Kidney (tissue), 22 donors: ENCODE measurements at places on chromosomes 13 and 19. TPM values are rescaled to one million over a fixed set of nuclear protein-coding genes. Genes with fewer than 3 reads are reported as not detected.

The MEIOSIN gene
- not detected for total RNA-seq

GRCh38 chr19:10742476-10742875, 24.6 kb downstream of the DNM2 start:
- no peaks in the 10 kb centered on the region for H3K27me3 ChIP-seq
- peak overlapping the region; percentile 47 for H3K27ac ChIP-seq
- H3K36me3 ChIP-seq, result no peaks in the 10 kb centered on the region
- peaks cover 32% of the 10 kb centered on the region for H3K4me1 ChIP-seq
- DNase-seq, result no peak

DNA sequence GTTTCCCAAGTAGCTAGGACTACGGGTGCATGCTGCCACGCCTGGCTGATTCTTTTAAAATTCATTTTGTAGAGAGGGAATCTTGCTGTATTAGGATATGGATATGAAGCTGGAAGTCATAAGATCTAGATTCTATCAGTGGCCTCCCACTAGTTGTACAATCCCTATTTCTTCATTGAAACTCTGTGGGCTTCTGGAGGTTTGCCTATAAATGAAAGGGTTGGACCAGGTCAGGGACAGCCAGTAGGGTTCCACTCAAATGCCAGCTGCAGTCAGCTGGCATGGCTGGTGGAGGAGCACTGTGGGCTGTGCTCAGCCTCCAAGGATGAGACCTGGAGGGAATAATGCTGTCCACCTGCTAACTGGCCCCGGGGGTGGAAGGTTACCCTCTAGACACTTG, 110.2 kb upstream of the GJB6 start:
- H3K27ac ChIP-seq, result no peak overlapping the region
- H3K4me3 ChIP-seq, result no peak overlapping the region
- DNase-seq, result no peak
- H3K36me3 ChIP-seq, result no peaks in the 10 kb centered on the region
- H3K27me3 ChIP-seq, result no peaks in the 10 kb centered on the region
- H3K4me1 ChIP-seq, result no peaks in the 10 kb centered on the region

GRCh38 chr13:46288570-46289259, 77.0 kb downstream of the LRRC63 start:
- H3K4me3 ChIP-seq, result no peak overlapping the region
- no peaks in the 10 kb centered on the region for H3K27me3 ChIP-seq
- H3K36me3 ChIP-seq, result no peaks in the 10 kb centered on the region
- H3K27ac ChIP-seq, result no peak overlapping the region
- H3K4me1 ChIP-seq, result no peaks in the 10 kb centered on the region

DNA sequence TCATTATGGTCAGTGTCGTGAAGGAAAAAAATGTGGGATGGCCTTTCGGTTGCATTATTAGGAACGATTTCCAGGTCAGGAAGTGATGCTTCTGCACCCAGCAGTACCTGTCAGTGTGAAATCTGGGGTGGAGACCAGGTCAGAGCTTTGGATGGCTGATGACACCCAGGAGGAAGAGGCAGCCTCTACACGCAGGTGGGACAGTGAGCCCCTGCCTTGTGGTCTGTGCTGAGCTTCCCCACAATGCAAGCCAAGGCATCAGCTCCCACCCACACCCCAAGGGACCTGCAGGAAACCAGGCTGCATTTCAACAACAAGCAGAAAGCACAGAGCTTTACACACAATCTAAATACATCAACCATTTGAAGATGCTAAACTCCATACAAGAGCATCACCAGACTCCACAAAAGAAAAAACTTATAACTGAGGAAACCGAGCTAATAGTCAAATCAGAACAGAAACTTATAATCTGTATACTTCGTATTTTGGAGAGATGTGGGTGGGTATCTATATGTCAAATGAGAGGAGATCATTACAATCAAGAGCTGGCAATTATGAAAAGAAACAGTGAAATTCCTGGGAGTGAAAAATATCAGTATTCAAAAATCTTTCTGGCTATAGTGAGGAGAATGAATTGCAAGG, 130.1 kb downstream of the ZDHHC20 start:
- H3K4me3 ChIP-seq, result no peak overlapping the region
- DNase-seq, result no peak
- no peak overlapping the region for H3K27ac ChIP-seq
- no peaks in the 10 kb centered on the region for H3K4me1 ChIP-seq
